Dermis blood vessel endothelial cell (primary cell): ENCODE measurements at places on chromosomes 6 and 20.

- DNase-seq, result peak; percentile 22
Measured at GRCh38 chr6:107612762-107613415, 123.0 kb downstream of the SOBP start.

GRCh38 chr6:27834879-27835549 lies 77.2 kb downstream of the OR2B2 start:
- DNase-seq, result no peak

DNA sequence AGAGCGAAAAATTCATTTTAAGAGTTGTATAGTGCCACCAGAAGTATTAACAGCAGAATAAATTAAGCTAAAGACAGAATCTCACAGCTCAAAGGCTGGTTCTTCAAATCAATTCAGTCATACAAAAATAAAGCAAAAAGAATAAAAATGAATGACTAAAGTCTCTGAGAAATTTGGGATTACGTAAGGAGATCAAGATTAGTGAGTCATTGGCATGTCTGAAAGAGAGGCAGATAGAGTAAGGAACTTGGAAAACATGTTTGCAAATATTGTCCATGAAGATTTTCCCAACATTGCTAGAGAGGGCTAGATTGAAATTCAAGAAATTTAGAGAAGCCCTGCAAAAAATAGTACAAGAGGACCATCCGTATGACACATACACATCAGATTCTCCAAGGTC lies 1413.9 kb upstream of the ADGRB3 start:
- DNase-seq, result no peak

GRCh38 chr6:153941768-153942167 lies 97.3 kb upstream of the OPRM1 start:
- DNase-seq, result no peak

DNA sequence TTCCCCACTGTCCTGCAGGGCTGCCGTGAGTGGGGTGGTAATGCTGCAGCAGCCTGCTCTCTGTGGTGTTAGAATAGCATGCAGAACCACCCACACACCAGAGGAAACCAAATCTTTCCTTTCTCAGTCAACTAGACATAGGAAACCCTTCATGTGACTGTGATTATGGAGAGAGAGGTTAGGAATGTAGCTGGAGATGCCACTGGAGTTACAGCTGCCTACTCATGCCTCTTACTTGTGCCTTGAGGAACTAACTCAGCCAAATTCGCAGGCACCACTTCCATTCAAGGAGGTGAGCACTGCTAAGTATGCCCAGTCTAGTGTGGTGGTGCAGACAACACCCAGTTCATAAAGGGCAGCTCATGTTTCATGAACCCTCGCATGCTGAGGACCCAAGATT lies 27.4 kb downstream of the MUC22 start:
- DNase-seq, result no peak

DNA sequence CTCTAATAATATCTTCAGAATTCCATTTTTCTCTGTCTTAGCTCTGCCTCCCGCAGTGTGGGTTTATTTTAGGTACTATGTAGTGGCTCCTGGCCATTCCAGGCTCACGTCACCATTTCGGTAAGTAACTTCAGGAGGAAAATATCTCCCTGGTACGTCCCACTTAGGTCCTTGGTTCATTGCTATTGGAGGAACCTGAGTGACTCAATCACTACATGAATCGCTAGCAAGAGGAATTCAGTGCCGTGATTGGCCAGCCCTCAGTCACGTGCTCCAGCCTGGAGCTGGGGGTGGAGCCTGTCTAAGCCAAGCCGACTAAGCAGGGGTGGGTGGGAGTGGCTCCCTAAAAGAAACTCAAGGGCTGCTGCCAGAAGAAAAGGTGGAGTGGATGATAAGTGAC lies 67.3 kb upstream of the E2F3 start:
- no peak for DNase-seq

GRCh38 chr6:10426781-10427279 lies 12.0 kb upstream of the TFAP2A start:
- no peak for DNase-seq

DNA sequence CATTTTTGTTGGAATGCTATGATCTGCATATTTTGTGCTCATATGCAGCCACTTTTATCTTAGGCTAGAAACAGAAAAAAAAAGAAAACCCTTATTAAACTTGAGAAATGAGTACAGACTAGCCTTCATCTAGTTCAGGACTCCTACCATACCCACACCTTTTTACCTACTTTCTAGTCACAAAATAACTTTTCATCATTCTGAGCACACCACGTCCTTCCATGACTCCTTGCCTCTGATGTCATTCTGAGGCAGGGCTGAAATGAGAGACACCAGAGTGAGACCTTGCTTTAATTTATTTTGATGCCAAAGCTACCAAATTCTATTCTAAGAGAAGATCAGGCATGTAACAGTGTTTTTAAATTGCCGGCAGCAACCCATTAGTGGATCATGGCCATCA lies 38.8 kb downstream of the SNX3 start:
- no peak for DNase-seq
